ENCODE measurements at places on chromosomes 6 and 20.
A peak's percentile ranks its signal among the peaks of the same experiment; 100 is the strongest.

DNA sequence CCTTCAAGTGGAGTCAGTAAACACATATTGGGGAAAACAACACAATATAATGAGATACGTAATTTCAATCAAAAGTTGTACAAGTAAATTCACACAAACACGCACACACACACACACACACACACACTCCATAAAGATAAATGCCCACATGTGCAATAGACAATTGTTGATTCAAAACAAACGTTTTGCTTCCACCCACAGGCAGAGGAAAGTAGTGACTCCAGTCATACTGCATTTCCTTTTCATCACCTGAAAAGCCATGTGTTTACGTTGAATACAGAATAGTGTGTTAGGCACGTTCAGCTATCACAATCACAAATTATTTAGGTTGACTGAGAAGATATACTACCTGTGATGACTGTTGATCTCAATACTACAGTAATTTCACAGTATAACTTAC, 443.8 kb upstream of the MANEA start:
- peak; percentile 8 for DNase-seq

DNA sequence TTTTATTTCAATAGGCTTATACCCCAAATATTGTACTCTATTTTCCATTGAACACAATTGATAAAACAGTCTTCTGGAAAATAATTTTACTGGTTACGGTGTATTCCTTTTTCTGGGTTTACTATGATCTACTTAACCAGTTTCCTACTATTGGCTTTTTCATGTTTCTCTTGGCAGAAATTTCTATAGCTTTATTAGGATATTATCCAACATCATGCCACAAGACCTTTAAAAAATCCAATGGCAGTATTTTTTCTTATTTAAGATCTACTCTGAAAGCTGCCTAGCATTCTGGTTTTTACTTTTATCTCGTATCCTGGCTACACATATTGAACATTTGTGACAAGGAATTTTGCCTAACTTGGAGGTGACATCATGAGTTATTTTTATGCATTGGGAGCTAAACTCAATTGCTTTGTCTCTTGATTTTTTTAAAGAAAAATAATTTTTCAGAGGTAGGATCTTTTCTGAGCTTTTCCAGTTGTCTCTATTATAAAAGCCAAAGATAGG, 45.5 kb downstream of the SLC9A8 start:
- no peak for DNase-seq

- DNase-seq = no peak
Measured at GRCh38 chr6:16545382-16545781, 215.9 kb downstream of the ATXN1 start.

DNA sequence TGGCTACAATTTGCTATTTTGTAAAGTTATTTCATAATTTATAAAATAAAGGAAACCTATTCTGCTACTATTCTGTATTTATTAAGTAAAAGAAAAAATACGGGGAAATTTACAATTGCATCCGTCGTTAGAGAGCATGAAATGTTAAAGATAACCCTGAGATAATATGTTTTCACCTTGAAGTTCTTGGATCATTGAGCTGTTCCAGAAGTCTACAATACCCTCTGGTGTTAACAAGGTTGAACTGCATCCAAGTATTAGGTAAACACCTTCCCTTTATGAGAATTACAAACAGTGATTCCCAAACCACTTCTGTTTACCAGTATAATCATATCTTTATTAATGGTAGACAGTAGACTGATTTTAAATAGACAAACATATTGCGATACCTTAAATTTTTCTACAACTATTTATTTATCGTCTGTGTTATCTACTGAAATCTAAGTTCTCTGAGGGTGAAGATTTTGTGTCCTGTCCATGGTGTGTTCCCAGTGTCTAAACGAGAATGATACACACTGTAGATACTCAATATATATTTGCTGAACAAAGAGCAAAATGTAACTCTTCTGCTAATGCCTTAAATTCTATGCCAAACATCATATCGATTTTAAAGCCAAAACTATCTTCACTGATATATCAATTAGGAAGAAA, 28.2 kb downstream of the TBC1D32 start:
- peak; percentile 65 for DNase-seq

GRCh38 chr20:21971436-21971835, 266.0 kb downstream of the PAX1 start:
- DNase-seq = no peak

GRCh38 chr6:30681766-30682142, 4.7 kb downstream of the PPP1R18 start:
- no peak for DNase-seq

GRCh38 chr6:105235155-105235554, 55.3 kb upstream of the POPDC3 start:
- DNase-seq = no peak

GRCh38 chr6:152091201-152091600, 283.7 kb downstream of the ESR1 start:
- DNase-seq = no peak

DNA sequence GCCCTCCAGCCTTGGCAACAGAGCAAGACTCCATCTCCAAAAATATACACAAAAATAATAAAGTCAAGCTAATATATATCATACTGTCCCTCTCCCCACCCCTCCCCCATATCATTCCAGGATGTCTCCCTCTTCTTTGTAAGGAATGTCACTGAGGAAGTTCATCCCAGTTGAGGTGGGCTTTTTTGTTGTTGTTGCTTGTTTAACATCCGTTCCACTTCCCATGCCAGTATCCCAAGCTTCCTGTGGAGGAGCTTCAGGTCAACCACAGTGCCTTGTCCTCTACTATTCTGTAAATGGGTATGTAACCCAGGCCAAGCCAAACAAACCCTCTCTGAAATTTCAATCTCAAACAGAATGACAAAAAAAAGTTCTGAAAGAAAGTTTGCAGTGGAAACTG, 19.0 kb upstream of the PTPN1 start:
- no peak for DNase-seq

DNA sequence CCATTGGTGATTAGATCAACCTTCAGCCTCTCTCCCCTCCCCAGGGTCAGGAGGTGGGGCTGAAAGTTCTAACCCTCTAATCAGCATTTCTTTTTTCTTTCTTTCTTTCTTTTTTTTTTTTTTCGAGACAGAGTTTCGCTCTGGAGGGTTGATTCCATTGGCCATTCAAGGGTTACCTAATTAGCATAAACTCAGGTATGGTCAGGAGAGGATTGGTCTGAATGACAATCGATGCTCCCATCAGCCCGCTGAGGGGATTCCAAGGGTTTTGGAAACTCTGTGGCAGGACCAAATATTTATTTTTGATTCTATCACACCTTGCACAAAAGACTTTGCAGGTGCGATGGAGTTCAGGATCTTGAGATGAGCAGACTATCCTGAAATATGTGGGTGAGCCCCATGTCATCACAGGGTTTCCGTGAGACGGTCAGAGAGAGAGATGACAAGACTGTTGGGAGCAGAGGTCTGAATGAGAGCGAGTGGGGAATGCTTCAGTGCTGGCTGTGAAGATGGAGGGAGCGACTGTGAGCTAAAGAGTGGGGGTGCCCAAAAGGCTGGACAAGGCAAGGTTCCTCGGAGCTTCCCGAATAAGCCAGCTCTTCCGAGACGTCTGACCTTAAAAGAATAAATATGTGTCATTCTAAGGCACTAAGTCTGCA, 107.1 kb downstream of the BMP7 start:
- DNase-seq = no peak

DNA sequence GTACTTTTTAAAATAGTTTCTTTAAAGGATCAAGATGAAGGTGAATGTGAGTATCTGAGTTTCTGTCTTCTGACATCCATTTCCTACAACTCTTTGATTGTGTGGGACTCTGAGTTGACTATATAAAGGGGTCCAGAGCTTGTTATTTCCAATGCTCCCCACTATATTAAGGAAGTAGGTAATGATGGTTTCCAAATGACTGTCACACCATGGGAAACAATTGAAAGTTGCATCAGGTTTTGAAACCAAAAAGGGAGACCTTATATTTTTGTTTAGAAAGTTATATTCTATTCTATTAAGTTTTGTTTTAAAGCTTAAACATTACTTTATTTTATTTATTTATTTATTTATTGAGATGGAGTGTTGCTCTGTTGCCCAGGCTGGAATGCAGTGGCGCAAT, 11.2 kb downstream of the CASS4 start:
- no peak for DNase-seq

GRCh38 chr6:134870677-134871498, 79.0 kb downstream of the ALDH8A1 start:
- DNase-seq = no peak

DNA sequence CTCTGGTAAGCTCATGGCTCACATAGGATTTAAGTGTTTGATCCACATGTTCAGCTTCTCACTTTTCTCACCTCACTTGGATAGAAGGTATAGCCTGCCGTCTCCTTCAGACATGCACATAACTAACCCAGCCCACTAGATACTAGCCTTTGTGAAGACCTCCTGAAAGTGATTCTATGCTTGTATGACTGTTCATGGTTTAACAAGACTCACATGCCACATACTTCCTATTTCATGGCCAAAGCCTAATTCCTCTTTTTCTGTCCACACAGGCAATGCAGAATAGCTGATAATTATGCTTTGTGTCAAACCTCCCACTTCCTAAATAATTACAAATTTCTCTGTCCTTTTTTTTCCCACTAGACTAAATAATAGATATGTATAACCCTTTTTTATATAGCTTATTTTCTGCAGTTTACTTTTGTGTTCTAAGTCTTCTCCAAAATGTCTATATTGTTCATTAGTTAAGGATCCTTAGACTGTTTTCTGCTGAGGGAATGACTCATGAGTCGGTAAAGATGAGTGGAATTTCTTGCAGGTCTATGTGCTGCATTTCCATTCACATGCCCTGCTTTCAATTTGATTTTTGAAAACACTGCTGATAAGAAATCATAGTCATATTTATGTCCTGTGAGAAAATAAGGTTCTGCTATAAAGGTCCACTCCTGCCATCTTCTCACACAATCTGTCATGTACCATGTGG, 43.0 kb downstream of the HDDC2 start:
- DNase-seq = peak; percentile 29

DNA sequence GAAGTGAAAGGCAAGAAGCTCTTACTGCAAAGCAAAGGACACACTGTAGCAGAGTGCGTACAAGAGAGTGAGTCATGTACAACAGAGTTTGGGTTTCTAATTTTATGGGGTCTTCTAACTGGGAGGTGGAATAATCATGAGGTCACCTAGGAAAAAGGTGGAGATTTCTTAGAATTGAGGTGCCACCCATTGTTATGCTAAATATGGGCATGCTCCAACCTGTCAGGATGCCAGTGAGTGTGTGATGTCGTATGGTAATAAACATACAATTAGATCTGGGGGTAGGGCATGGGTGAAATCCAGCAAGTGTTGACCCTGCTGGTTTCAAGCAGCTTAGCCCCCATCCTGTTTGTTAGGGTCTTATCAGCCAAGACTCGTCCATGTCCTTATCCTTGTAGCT, 46.6 kb downstream of the OR2B6 start:
- no peak for DNase-seq

- DNase-seq = no peak
Measured at GRCh38 chr20:12598894-12599293, 409.9 kb upstream of the SPTLC3 start.

DNA sequence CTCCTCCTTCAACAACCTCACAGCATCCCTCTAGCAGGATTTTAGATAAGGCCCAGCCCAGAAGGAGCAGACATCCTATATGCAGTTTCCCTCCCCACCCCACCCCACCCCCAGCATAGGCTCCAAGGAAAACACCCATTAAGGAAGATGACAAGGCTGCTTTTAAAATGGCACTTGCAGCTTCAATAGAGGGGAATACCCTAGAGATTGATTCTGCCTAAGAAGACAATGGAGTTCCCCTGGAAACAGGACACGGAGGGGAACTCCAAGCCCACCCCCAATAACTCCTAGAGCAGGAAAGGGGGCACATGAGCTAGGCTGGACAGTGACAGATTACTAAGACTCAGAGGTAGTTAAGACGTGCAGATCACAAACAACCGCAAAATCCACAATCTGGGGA, 34.7 kb downstream of the CPNE5 start:
- DNase-seq = no peak

GRCh38 chr6:24799541-24799915, 811 bp upstream of the ARMH2 start:
- peak; percentile 67 for DNase-seq

DNA sequence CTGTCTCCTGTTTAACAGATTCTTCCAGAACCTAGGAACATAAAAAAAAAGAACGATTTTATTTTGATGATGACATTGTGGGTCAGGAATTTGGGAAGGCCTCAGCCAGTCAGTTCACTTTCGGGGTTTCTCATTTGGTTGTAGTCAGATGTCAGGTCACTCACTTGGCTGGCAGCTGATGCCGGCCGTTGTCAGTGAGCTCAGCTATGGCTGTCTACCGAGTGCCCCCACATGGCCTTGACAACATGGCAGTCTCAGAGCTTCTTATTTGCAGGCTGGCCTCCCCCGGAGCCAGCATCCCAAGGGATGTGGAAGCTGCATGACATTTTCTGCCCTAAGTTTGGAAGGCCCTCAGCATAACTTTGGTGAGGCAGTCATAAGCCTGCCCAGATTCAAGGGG, 11.5 kb downstream of the RNF217 start:
- no peak for DNase-seq

DNA sequence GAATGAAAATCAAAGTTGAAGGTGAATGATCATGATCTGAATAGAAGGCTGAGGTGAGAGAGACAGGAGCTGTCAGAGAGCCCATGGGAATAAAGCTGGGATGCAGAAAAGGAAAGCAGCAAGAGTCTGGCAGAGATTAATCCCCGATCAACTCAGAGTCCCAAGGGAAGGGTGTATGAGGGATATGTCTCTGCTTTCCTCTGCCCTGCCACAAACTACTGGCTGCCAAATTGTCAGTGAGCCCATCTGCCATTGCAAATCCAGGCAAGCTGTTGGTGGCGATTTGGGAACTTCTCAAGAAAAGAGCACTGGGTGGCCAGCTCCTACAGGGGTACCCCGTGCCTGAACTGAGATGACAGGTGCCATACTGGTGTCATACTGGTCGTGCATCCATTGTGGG, 705.5 kb upstream of the MAN1A1 start:
- no peak for DNase-seq

GRCh38 chr6:157314705-157315321, 8.5 kb downstream of the TMEM242 start:
- DNase-seq = peak; percentile 53

DNA sequence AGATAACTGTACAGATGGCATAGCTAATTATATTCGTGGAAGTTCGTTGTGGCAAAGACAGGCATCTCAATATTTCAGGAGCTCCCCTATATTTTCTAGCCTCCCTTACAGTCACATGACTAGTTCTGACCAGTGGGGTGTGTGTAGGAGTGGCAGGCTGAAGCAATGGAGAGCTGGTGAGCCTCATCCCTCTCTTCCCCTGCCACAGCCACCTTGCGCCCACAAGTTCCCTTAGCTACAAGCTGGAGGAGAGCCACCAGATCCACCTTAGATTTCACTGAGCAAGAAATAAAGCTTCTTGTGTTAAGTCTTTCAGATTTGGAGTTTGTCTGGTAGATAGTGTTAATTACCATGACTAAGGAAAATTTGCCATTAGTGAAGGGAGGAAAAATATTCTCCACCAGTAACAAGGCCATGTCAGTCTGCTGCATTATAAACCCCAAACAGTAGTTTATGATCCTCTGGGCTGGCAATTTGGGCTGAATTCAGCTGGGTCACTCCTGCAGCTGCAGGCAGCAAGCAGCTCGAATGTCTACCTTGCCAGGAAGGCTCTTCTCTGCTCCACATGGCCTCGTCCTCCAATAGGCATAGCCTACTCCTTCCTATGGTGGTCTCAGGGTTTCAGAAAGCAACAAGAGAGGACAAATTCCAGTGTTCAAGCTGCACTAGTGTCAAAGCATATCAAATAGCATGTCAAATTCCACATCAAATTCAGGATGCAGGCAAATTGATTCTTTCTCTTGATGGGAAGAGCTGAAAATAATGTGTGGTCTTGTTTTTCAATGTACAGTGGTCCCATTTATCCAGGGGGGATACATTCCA, 7.4 kb upstream of the RBCK1 start:
- no peak for DNase-seq
